ENCODE measurements at places on chromosomes 3 and 15. TPM values are rescaled to one million over a fixed set of nuclear protein-coding genes. Genes with fewer than 3 reads are reported as not detected.

- no peak for DNase-seq
- H3K36me3 ChIP-seq = no peaks in the 10 kb centered on the region
- no peak overlapping the region for H3K27ac ChIP-seq
- no peak overlapping the region for H3K4me3 ChIP-seq
Observed at GRCh38 chr3:141790171-141790570, 27.0 kb downstream of the GRK7 start.

DNA sequence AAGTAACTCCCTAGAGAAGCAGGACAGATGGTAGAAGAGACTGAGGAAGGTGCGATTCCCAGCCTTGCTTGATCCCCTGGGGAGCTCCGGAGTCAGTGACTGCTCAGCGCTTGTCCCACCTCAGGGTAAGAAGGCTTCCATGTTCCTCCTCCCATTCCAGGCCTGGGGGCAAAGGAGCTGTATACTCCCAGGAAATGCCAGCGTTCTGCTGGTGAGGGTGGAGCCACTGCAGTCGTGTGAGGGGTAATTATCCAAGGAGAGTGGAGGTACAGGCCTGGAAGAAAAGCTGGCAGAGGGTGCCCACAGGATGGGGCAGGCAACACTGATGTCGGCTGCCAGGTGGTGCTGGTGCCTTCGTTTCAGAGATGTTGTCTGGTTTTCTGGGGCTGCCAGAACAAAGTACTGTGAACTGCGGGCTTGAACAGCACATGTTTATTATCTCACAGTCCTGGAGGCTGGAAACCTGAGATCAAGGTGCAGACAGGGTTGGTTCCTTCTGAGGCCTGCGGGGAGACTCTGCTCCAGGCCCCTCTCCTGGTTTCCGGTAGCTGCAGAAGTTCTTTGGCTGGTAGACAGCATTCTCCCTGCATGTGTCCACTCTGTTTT is 12.1 kb upstream of the APBA2 start:
- H3K4me3 ChIP-seq = no peak overlapping the region
- H3K4me1 ChIP-seq = no peaks in the 10 kb centered on the region
- no peak for DNase-seq
- no peaks in the 10 kb centered on the region for H3K36me3 ChIP-seq
- no peak overlapping the region for H3K27ac ChIP-seq
- H3K27me3 ChIP-seq = no peaks in the 10 kb centered on the region

DNA sequence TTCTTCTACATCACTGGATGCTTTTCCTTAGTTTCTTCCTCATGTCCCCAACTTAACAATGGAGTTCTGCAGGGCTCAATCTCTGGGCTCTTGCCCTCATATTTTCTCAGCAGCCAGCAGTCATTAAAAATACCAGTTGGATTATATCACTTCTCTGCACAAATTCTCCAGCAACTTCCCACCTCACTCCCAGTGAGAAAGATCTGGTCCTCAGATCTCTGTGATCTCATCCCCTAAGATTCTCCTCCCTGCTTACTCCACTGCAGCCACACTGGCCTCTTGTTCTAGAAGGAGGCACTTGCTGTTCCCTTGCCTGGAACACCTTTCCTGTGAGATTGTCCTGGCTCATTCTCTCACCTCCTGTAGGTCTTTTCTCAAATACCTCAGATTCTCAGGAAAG is 6.1 kb downstream of the ERICH6 start:
- H3K36me3 ChIP-seq = no peaks in the 10 kb centered on the region
- no peak overlapping the region for H3K4me3 ChIP-seq
- H3K27ac ChIP-seq = no peak overlapping the region

- no peak overlapping the region for H3K4me3 ChIP-seq
- H3K36me3 ChIP-seq = no peaks in the 10 kb centered on the region
- H3K27me3 ChIP-seq = no peaks in the 10 kb centered on the region
Observed at GRCh38 chr3:37554364-37554763, 307.3 kb upstream of the CTDSPL start.

- DNase-seq = no peak
- H3K36me3 ChIP-seq = no peaks in the 10 kb centered on the region
- no peaks in the 10 kb centered on the region for H3K4me1 ChIP-seq
- H3K27me3 ChIP-seq = no peaks in the 10 kb centered on the region
- H3K27ac ChIP-seq = no peak overlapping the region
- no peak overlapping the region for H3K4me3 ChIP-seq
Observed at GRCh38 chr3:170003881-170004356, 33.9 kb upstream of the GPR160 start.

DNA sequence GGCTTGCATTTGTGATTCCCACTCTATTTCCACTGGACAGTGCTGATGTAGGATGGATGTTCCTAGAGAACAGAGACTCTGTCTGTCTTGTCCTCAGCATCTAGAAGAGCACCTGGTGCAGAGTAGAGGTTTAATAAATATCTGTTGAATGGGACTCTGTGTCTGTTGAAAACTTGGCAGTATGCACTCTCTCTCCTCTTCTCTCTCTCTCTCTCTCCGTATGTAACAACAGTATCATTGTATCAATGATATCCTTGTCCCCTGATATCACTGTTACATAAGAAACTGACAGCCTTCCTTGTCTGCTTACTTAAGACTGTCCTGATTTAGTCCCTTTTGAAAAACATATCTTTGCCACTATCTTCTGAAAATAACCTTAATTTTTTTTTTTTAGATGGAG is 24.3 kb upstream of the MGLL start:
- no peaks in the 10 kb centered on the region for H3K27me3 ChIP-seq
- no peak overlapping the region for H3K4me3 ChIP-seq
- H3K36me3 ChIP-seq = no peaks in the 10 kb centered on the region
- no peak for DNase-seq
- no peak overlapping the region for H3K27ac ChIP-seq

DNA sequence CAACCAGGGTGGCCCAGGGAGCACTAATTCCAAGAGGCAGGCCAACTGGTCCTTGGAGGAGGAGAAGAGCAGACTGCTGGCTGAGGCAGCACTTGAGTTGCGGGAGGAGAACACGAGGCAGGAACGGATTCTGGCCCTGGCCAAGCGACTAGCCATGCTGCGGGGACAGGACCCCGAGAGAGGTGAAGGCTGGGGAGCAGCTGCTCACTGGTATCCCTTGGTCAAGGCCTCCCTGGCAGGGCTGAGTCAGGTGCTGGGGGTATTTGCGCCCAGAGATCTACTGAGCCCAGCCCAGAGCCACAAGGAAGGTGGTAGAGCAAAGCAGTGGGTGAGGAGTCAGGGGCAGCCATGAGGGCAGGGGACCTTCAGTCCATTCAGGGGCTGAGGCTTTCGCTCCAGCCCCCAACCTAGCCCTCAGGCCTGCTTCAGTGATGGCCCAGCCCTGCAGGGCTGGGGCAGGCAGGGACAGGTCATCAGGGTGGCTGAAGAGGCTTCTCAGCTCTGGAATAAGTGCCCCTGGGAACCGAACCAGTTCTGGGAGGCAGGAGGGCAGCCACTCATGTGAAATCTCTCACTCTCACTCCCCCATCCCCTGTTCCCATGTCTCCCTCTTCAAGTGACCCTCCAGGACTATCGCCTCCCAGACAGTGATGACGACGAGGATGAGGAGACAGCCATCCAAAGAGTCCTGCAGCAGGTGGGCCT is 5.6 kb upstream of the DNAJC17 start:
- no peak overlapping the region for H3K27ac ChIP-seq
- no peak overlapping the region for H3K4me3 ChIP-seq
- H3K27me3 ChIP-seq = no peaks in the 10 kb centered on the region

- H3K4me3 ChIP-seq = peak overlapping the region; percentile 69
- H3K4me1 ChIP-seq = peaks cover 25% of the 10 kb centered on the region
- no peaks in the 10 kb centered on the region for H3K27me3 ChIP-seq
- H3K27ac ChIP-seq = no peak overlapping the region
- DNase-seq = peak; percentile 39
Observed at GRCh38 chr3:141231952-141232823, 563 bp downstream of the PXYLP1 start.

The CASR gene
- polyA plus RNA-seq = 0.12 TPM
